Gastrocnemius medialis (tissue), 4 donors: ENCODE measurements at places on chromosomes 1 and 21. TPM values are rescaled to one million over a fixed set of nuclear protein-coding genes. Genes with fewer than 3 reads are reported as not detected.

DNA sequence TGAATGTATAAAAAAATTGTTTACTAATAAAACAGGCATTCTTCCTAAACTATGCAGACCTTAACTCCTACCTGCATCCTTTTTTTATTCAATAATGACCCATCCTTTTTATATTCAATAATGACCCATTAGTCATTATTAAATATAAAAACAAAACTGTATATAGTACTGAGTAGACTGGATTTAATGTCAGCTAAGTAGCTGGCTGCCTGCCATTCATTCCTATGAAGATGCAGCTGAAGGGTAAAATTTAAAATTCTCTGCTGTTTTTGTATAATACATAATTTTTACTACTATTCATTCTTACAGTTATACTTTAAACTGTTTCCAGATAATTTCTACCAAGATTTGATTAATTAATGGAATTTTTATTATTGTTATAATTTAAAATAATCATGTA, 79.3 kb downstream of the DENND1B start:
- no peaks in the 10 kb centered on the region for H3K27me3 ChIP-seq
- no peak overlapping the region for H3K4me3 ChIP-seq
- no peak overlapping the region for H3K27ac ChIP-seq
- peaks cover 6% of the 10 kb centered on the region for H3K4me1 ChIP-seq
- no peak for DNase-seq

- H3K4me3 ChIP-seq: no peak overlapping the region
- DNase-seq: no peak
- H3K27ac ChIP-seq: no peak overlapping the region
- no peaks in the 10 kb centered on the region for H3K27me3 ChIP-seq
Observed at GRCh38 chr1:204419064-204419403, 7.4 kb upstream of the PPP1R15B start.

DNA sequence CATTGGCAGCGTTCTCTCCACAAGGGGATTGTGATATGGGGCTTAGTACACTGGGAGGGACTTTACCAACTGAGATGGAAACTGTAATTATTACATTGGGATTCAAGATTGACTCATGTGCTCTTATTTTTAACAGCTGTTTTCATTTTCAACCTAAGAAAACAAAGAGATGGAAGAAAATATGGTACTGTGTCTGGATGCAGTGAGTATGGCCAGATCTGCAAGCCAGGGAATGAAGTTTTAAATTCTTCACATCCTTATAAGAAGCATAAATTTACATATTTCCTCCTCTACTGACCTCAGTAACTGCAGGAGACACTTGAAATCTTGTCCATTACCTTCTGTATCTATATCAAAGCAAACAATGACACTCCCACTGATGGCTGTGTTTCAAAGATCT, 81.5 kb upstream of the EDEM3 start:
- no peak for DNase-seq
- H3K36me3 ChIP-seq: no peaks in the 10 kb centered on the region
- H3K27me3 ChIP-seq: no peaks in the 10 kb centered on the region
- H3K4me3 ChIP-seq: no peak overlapping the region

- peak overlapping the region; percentile 5 for H3K27ac ChIP-seq
- H3K27me3 ChIP-seq: no peaks in the 10 kb centered on the region
- H3K36me3 ChIP-seq: no peaks in the 10 kb centered on the region
- peak overlapping the region; percentile 16 for H3K4me3 ChIP-seq
- DNase-seq: no peak
Observed at GRCh38 chr1:65175171-65176055, 27.4 kb downstream of the AK4 start.

GRCh38 chr1:53627031-53627430, 111.9 kb downstream of the GLIS1 start:
- no peaks in the 10 kb centered on the region for H3K27me3 ChIP-seq
- H3K4me3 ChIP-seq: no peak overlapping the region
- H3K36me3 ChIP-seq: no peaks in the 10 kb centered on the region
- H3K27ac ChIP-seq: no peak overlapping the region
- no peaks in the 10 kb centered on the region for H3K4me1 ChIP-seq
- no peak for DNase-seq

GRCh38 chr1:197485790-197486189, 217.7 kb downstream of the CRB1 start:
- no peaks in the 10 kb centered on the region for H3K4me1 ChIP-seq
- no peaks in the 10 kb centered on the region for H3K27me3 ChIP-seq
- no peaks in the 10 kb centered on the region for H3K36me3 ChIP-seq
- no peak for DNase-seq
- H3K27ac ChIP-seq: no peak overlapping the region

- H3K4me3 ChIP-seq: no peak overlapping the region
- no peaks in the 10 kb centered on the region for H3K27me3 ChIP-seq
- H3K4me1 ChIP-seq: no peaks in the 10 kb centered on the region
- no peak overlapping the region for H3K27ac ChIP-seq
- no peak for DNase-seq
Observed at GRCh38 chr21:17492415-17493168, 20.3 kb upstream of the CXADR start.

GRCh38 chr1:25066731-25067517, 136.8 kb upstream of the RUNX3 start:
- H3K36me3 ChIP-seq: no peaks in the 10 kb centered on the region
- DNase-seq: no peak
- H3K27me3 ChIP-seq: no peaks in the 10 kb centered on the region
- H3K4me3 ChIP-seq: no peak overlapping the region
- no peaks in the 10 kb centered on the region for H3K4me1 ChIP-seq
- no peak overlapping the region for H3K27ac ChIP-seq

DNA sequence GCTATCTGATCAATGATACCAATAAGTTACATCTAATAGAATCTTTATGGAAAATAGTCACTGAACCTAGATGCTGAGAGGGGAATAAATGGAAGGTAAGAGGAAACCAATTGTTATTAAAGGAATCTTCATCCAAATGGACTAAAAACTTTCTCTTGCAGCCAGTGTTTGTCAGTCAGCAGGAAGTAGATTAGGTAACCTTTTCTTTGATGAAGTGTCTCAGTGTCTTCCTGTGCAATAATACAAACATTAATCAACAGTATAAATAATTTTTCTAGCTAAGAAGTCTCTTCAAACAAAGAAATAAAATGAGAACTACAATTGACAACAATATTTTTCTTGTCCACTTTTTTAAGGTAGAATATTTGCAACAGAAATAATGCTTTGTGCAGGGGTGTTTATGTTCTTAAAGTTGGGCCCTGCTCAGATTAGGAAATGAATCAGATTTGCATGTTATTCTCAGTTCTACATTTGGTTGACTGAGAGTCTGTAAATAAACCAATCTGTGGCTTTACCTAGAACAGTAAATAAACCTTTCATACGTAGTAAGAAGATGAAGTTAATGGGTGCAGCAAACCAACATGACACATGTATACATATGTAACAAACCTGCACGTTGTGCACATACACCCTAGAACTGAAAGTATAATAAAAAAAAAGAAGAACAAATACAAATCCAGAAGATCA, 391.4 kb downstream of the MRPL39 start:
- H3K36me3 ChIP-seq: no peaks in the 10 kb centered on the region
- no peak for DNase-seq
- H3K4me3 ChIP-seq: no peak overlapping the region
- H3K27me3 ChIP-seq: no peaks in the 10 kb centered on the region
- H3K4me1 ChIP-seq: no peaks in the 10 kb centered on the region

Gene OR2T35
- total RNA-seq: not detected

Gene C1QB
- total RNA-seq: 79.7 TPM

Gene IGSF9
- not detected for total RNA-seq
